CD4-positive, alpha-beta T cell treated with Interleukin-2 at 100 ng/mL for 4 hours (primary cell): ENCODE measurements at places on chromosomes 7 and 10.
A peak's percentile ranks its signal among the peaks of the same experiment; 100 is the strongest.

GRCh38 chr10:48468130-48468790 lies 136.6 kb downstream of the ARHGAP22 start:
- no peak for DNase-seq

- no peak for DNase-seq
Measured at GRCh38 chr7:41584746-41585145, 118.1 kb downstream of the INHBA start.

DNA sequence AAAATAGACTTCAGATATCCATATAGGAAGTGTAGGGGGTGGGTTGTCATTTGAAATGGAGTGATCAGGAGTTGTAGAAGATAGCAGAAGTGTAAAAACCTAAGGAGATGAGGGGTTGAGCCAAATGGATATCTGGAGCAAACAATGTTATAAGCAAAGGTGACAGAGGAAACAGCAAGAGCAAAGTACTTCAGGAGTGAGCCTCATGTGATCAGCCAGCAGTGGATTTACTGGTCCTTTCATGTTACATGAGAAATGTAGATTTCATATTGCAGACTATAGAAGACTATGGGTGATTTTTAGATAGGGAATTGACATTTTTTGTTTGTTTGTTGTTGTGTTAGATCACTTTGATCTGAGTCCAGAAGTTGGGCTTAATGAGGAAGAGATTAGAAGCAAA lies 47.7 kb downstream of the GNAT3 start:
- DNase-seq, result no peak

- DNase-seq, result no peak
Measured at GRCh38 chr10:94489107-94489506, 56.5 kb upstream of the HELLS start.

DNA sequence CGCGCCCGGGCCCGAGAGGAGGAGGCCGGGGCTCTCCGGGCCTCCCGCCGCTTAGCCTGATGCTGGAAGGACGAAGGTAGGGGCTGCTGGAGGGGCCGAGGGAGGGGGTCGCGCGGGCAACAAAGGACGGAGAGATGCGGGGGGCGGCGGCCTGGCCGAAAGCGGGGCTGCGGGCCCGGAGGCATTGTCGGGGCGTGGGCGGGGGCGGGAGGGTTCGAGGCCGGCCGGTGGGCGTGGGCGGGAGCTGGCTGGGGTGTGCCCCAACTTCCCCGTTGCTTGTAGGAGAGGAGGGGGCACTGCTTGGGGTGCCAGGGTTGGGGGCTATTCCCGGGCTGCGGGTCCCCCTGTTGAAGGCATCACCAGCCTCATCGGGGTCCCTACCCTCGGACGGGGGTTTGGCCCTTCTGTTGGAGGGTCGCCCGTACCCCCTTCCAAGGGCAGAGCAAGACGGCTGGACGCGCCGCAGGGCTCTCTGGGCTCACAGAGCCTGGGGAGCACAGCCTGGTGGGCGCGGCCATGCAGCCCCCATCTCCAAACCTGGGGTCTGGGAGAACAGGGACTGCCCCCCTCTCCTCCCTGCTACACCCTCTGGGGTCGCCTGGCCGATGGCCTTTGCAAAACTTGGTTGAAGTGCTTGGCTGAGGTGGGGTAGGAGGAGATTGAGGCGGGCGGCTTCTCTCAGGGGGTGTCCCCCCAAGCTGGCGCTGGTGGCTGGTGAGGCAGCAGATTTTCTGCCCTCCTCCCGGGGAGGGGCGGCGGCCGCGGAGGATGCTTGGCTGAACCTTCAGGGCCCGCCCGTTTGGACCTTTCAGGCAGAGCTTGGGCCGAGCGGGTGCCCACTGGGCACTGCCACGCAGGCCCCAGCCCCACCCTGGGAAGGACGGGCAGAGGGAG lies 699 bp downstream of the CLIP2 start:
- DNase-seq, result peak; percentile 24

DNA sequence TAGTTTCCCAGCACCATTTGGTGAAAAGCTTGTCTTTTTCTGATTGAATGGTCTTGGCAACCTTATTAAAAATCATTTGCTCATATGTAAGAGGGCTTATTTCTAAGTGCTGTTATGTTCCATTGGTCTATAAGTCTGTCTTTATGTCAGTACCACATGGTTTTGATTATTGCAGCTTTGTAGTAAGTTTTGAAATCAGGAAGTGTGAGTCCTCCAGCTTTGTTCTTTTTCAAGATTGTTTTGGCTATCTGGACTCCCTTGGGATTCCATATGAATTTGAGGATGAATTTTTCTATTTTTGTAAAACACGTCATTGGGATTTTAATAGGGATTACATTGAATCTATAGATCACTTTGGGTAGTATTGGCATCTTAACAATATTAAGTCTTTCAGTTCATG lies 5.4 kb downstream of the KIF11 start:
- no peak for DNase-seq

- no peak for DNase-seq
Measured at GRCh38 chr7:107631588-107632491, 28.8 kb upstream of the SLC26A4 start.

GRCh38 chr7:107799647-107800264 lies 3.3 kb downstream of the SLC26A3 start:
- no peak for DNase-seq

GRCh38 chr7:42745357-42746059 lies 166.4 kb downstream of the C7orf25 start:
- no peak for DNase-seq

- DNase-seq, result no peak
Measured at GRCh38 chr7:134651991-134652390, 5.3 kb downstream of the BPGM start.

- no peak for DNase-seq
Measured at GRCh38 chr10:30488316-30488715, 54.3 kb downstream of the MAP3K8 start.

DNA sequence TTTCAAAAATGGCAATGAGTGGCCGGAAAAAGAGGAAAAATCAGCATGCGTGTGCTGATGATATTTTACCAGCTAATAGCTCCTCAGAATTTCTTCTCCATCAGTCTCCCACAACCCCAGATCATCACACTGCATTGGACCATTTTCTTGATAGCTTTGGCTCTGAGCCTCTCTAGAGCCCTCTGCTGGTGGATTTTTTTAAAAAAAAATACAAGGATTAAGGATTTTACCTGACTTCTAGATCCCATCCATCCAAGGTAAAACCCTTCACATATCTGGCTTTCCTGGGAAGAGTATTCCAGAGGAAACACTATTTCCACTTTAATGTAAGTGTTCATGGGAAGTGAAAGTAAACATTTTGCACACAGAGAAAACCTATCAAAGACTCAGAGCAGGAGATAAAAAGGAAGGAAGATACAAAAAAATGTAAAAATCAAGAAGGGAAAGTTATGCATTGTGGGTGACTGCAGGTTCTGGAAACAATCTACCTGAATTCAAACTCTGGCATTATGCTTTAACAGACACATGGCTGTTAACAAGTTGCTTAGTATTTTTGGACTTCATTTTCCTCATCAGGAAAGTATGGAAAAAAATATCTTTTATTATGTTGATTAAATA lies 380.9 kb downstream of the LRRTM3 start:
- no peak for DNase-seq

DNA sequence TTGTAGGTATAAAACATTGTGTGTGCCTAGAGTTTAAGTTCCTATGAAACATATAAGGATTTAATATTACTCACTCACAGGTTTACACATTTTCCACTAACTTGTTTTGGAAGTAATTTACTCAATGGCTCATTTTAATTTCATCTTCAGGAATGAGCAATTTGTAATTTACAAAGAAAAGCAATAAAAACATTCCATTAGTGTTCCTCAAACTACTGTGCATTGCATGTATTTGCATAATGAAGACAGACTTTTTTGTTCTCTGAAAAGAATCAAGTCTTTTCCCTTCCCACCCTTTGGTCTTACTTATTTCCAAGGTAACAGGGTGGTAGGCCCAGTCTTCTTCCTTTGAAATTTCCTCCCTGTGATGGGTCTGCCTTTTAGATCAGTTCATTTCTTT lies 61.2 kb downstream of the EPDR1 start:
- DNase-seq, result no peak

DNA sequence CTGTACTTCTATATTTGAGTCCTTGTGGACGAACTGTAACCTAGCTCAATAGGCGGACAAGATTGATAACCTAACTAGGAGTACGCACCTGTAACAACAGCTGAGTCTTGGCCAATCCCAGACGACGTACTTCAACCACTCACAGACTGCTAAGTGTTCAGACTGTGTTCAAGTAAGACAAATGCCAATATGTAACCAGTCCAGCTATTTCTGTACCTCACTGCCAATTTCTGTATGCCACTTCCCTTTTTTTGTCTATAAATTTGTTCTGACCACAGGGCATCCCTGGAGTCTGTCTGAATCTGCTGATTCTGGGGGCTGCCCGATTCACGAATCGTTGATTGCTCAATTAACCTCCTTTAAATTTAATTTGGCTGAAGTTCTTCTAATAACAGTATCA lies 32.2 kb downstream of the HACD1 start:
- DNase-seq, result no peak

DNA sequence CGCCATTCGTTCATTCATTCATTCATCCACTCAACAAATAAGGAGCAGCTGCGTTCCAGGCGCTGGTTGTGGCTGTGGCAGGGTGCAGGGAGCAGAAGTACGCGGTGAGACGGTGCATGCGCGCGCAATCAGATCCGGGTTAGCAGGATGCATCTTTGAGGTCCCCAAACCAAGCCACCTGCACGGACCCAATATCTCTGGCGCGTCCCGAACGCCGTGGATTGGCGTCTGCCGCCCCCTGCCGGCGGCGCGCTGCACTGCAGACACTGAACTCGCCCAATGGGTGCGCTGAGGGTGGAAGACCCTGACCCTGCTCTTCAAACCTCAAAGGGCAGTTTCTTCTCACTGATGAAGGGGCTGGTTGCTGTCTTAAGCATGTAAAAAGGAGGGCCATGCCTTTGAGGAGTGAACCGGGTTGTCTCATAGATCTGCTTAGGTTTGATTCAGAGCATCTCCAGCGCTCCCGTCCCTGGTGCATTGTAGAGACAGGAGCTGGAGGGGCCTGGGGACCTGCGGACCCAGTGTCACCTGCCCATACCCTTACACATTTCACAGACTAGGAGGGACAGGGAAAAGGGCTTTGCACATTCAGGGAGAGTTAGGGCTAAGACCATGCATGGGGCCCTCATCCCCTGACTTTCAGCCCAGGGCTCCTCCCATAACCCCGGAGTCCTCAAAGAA lies 102.5 kb downstream of the RAMP3 start:
- DNase-seq, result peak; percentile 62

GRCh38 chr10:70557876-70558275 lies 44.7 kb downstream of the PRF1 start:
- DNase-seq, result no peak

DNA sequence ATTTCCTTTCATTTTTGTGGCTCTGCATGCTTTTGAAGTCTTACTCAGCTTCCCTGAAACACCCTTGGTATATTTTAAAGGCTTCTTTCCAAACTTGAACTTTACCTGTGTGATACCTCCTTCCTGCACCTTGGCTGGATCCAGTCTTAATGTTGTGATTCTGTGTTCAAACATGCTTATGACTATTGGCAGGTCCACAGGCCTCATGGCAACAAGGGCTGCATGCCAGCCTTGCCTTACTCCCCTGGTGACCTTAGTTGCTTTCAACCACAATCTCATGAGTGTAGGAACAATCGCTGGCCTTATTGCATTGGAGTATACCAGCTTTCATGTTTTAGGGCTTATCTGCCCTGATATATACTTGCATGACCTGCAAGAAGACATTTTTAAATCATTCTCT lies 238.7 kb downstream of the KIF20B start:
- no peak for DNase-seq

GRCh38 chr7:96188174-96188581 lies 133.7 kb downstream of the SLC25A13 start:
- DNase-seq, result no peak

DNA sequence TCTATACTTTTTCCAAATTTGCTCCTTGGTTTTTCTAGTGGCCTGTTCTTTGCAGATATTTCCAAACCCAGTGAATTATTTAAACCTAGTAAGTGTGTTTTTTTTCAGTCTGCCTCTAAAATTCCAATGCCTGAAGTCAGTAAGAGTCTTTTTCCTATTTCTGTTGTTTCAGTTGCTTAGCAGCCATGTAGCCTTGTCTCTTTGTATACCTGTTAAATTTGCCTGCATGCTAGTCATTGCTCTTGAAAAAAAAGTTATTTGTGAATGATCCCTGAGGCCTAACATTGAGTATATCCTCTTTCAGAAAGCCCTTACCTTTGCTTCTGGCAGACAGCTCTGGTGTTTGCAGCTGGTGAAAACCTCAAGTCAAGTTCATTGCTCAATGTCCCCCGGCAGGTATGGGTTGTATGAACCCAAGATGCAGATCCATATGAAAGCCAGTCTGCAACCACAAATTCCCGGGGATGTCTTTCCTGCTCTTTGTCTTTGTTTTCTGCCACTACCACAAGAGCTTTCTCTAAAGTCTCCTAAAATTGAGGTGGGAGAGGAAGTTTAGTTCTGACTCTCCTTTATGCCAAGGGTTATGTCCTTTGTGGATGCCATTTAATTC lies 35.7 kb downstream of the CH25H start:
- DNase-seq, result no peak

GRCh38 chr7:127798023-127798422 lies 146.0 kb downstream of the SND1 start:
- no peak for DNase-seq

- no peak for DNase-seq
Measured at GRCh38 chr10:124447751-124448466, 1.9 kb downstream of the NKX1-2 start.

- DNase-seq, result no peak
Measured at GRCh38 chr10:6778992-6779701, 199.1 kb upstream of the PRKCQ start.

DNA sequence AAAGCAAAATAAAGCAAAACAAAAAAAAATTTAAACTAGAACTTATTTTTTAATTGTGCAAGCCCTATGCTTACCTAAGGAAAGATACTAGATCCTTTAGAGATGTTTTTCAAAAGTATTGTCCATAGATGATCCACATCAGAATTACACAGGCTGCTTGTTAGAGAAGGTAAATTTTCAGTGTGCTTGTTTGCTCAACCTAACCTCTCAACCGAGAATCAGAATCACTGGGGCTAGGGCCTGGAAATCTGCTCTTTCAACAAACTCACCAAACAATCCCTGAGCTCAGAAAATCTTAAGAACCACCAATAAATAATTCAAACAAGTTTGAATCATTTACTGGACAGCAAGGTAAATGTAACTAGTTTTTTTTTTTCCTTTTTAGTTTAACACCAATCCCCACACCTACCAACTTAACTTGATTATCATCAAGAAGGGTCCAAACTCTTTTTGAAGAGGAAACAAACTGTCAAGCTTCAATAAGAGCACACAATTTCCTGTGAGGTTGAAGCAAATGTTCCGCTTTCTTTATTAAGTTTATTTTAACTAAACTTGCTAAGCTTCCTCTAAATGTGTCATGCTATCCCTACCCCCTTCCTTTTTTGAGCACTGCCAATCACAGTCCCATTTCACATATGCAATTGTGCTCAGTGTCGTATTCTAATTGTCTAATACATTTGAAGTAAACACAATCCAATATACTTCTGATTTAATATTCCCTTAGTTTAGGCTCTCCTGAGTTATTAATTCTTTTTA lies 7.4 kb upstream of the TSPAN33 start:
- DNase-seq, result peak; percentile 17

DNA sequence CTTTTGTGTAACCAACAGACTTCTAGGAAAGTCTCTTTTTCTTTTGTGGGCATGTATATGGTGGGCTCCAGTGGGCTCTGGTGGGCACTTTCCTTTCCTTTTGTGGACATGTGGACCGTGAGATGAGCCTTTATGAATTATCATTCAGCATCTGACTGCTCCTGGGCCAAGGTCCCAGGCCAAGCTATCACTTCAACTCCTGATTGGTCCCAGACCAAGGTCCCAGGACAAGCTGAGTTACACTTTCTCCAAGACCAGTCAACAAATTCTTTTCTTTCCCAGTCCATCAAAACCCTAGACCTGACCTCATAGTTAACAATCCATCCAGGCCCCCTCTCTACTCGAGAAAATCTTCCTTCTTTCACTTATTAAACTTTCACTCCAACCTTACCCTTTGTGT lies 1.0 kb downstream of the AKR1C8 start:
- DNase-seq, result no peak
